Stimulated activated CD4-positive, alpha-beta T cell treated with anti-CD3 and anti-CD28 coated beads, TNF-alpha, amount 100 ng/mL, for 24 hours (primary cell): ENCODE measurements at places on chromosomes 2 and 18.

- DNase-seq: no peak
These were observed 255.3 kb downstream of the NR4A2 start for GRCh38 chr2:156077041-156077742.

DNA sequence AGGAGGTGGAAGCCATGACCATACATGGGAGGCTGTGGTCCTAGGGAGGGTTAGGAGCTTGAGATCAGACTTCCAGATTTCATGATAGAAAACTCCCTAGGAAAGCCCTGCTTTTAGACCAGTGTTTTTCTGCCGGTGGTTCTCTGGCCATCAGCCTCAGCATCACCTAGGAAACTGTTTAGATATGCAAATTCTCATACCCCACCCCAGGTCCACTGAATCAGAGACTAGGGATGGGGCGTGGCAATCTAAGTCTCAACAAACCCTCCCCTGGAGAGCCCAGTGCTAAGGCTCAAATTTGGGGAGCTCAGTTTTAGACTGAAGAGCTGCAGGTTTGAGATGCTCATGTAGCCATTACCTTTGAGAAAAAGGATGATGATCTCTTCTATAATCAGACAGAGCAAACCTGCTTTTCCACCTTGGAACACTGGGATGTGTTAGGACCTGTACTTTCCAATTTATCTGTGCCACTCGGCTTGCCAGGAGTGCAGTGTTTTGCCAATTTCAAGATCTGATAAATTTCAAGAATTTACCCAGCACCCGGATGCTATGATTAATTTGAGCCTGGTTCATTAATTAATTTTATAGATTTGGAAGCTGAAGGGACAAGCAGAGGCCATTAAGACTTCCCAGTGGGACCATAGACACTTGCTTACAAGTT, 31.5 kb upstream of the LYPD6B start:
- DNase-seq: no peak

DNA sequence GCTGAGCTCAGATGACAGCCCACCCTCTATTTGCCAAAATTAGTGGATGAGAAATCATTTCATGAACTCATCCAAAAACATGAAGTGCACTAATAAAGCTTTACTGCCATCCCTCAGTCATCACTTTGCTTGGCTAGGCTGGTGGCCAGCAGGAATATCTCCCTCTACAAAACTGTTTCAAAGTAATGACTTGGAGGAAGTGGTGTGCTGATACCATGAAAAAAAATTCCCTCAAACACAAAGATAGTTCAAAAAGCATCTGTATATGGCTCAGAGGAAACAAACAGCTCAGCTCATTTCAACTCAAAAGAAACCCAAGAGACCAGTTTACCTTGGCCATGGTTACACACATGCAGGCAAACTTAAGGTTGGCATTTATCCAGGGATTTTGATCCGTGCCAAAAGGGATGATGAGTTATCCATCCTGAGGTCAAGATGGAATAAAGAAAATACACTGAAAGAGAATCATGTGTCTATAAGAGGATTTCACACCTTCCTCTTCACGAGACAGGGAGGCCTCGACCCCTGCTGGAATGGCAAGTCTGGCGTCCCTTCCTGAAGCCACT, 18.4 kb upstream of the WIPF1 start:
- DNase-seq: no peak

DNA sequence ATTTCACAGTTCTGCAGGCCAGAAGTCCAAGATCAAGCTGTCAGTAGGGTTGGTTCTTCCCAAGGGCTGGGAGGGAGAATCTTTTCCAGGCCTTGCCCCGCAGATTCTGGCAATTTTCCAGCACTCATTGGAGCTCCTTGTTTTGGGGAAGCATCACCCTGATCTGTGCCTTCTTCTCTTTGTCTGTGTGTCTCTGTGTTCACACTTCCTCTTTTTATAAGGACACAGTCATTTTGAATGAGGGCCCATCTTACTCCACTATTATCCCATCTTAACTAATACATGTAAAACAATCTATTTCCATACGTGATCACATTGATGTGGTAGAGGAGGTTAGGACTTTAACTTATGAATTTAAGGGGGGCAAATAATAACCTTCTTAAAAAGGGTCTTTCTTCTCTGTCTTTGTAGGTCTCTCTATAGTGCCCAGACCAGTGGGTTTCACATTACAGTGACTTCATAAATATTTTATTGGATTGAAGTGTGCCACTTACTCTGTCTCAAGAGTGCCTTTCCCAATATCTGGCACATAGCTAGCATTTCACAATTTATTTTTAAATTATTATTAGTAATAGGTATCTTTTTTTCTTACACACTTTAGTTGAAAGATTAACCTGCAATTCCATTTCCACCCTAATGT, 68.9 kb upstream of the CBLN2 start:
- DNase-seq: no peak

- no peak for DNase-seq
These were observed 68.8 kb upstream of the CWC22 start for GRCh38 chr2:180075870-180076269.

GRCh38 chr2:97740590-97741182, 27.3 kb downstream of the ZAP70 start:
- DNase-seq: no peak

- no peak for DNase-seq
These were observed 209.3 kb upstream of the NCKAP5 start for GRCh38 chr2:133777574-133777960.

GRCh38 chr2:7242189-7242867, 325.1 kb downstream of the RNF144A start:
- no peak for DNase-seq

GRCh38 chr2:152336119-152336853, 1.3 kb downstream of the FMNL2 start:
- no peak for DNase-seq

GRCh38 chr18:58758046-58758445, 86.8 kb downstream of the MALT1 start:
- DNase-seq: no peak

DNA sequence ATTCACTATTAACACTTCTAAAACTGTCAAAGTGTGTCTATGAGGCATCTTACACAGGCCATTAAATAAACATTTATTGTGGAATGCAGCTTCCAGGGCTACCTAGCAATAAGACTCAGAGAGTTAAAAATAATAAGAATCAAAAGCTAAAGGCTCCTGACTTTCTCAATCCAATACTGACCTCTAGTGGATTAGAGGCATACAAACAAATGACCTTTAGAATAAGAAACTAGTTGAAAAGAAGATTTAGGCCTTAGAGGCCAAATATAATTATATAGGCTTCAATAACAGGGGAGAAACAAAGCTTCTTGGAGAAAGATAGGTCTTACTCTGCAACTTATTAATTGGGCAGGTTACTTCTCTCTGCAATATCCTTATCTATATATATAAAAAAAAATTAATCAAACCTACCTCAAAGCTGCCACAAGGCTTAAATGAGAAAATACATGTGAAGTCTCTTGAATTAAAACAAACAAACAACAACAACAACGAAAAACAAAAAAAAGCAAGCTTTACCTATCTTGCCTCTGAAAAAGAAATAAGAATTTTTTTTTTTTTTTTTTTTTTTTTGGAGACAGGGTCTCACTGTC, 246.1 kb downstream of the EXOC6B start:
- DNase-seq: no peak

- no peak for DNase-seq
These were observed 119.1 kb upstream of the SCN1A start for GRCh38 chr2:166246901-166247300.

- DNase-seq: no peak
These were observed 434.5 kb upstream of the KLHL29 start for GRCh38 chr2:22950431-22950830.

GRCh38 chr18:57429167-57430078, 5.8 kb upstream of the ONECUT2 start:
- no peak for DNase-seq

- no peak for DNase-seq
These were observed 18.8 kb downstream of the UXS1 start for GRCh38 chr2:106175086-106175850.

DNA sequence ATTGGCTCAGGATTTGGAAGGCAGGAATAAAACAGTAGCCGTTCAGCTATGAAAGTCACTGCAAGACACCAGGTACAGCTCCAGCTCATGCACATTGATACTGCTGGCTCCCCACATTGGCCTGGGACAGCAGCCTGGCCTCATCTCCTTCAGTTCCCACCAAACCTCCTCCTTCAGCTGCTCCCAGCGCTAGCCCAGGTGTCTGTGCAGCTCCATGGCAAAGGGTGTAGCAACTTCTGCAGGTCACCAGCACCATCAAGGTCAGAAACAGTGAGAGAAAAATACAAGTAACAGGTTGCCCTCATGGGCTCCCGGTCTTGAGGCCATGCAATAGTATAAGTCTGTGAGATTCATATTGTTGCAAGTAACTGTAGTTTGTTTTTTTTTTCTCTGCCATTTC, 216.7 kb upstream of the CTAGE1 start:
- DNase-seq: no peak

GRCh38 chr18:55506074-55506473, 81.9 kb downstream of the TCF4 start:
- DNase-seq: no peak

GRCh38 chr2:53437371-53437770, 330.2 kb upstream of the CHAC2 start:
- DNase-seq: no peak

DNA sequence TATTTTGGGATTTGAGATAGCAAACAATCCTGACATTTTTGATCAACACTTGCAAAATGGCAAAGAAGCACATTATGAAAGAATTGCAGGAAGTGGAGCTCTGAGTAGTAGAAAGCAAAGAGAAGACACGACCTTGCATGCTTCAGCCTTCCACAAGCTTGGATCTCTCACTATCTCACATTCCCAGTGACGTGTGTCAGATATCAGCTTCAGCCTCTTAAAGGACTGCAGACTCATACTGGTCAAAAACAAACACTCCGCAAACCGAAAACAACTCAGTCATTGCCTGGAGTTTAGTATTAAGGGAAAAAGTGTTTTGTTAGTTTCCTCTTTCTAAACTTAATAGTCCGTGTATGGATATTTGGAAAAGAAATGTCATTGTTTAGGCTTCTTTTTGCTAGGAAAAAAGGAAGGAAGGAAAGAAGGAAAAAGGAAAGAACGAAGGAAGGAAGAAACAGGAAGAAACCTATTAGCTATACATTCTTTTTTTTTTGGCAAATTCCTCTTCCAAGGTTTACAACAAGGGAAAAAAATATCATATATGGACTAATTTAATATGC, 32.6 kb upstream of the SLC40A1 start:
- DNase-seq: no peak

- DNase-seq: no peak
These were observed 43.0 kb upstream of the MSTN start for GRCh38 chr2:190105554-190105953.

DNA sequence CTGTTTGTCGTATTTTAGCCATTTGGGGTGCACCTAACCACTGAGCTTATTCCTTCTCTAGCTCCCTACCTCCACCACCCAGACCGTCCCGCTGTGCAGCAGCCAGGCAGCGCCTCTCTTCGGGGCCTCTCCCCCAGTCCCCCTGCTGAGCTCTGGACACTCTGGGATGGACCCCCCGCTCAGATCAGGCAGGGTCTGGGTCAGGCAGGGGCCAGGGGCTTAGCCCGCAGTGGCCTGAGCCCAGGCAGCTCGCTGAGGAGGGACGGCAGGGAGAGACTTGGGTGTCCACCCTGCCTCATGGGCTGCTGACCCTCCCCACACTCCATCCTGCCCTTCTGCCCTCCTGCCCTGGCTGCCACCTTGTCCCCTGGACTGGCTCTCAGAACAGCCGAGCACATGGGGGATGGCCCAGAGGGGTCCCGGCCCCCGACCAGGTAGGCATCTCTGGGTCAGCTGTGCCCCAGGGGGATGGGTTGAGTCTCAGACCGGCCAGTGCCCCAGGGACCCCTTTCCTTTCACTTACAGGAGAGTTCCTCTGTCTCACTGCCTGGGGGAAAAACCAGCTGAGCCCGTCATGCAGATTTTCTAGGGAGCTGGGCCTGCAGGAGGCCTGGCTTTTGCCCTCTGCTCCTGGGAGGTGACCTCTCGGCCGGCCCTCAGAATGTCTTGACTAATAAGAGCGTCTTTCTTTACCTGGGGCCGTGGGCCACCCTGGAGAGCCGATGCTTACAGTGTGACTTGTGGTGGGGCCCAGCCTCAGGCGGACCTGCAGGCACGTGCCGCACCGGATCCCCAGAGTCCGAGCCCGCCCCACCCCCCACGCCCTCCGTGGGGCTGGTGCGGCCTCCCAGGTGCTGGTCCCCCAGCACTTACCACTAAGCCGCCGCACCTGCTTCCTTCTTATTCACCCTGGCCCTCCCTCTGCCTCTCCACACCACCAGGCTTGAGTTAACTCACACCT, 22.8 kb upstream of the PXDN start:
- DNase-seq: no peak

DNA sequence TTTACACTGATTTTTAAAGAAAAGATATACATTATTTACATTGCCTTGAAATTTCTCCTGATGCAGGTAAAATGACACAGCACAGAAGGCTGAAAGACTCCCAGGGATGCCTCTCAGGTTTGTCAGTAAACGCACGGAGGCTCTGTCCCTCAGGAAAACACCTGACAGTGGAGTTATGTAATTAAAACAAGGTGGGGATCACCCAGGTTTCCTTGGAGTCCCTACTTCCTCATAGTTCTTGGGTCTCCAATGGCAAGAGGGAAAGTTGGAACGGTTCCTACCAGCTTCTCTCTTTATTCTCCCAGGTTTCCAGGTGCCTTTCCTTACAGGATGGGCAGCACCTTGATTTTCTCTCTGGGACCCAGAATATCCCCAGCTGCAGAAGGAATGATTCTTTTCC, 654.8 kb downstream of the SLC4A3 start:
- no peak for DNase-seq

DNA sequence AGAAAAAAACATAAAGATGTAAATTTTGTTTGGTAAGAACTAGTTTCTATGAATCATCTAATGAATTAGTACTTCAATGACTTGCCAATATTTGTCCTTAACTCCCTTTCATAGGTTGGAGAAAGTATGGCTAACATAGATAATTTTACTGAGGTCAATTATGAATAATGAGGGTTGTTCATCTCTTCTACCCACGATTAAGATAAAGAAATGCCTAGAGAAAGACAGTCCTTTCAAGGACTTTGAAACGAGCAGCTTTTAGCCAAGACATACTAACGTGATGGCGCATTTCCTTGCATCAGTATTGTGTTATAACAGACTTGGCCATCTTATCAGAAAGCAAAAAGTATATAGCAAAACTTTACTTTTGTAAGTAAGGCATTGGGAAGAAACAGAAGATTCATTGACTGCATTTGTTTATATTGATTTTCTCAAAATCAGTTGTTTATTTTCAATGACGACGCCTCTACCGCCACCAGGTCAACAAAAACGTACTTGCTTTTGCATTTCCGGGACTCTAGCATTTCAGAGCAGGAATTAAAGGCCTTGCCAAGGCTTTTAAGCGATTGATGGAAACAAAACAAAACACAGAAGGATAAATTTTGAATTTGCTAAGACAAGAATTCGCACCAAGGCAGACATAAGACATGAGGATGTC, 961 bp downstream of the RBM43 start:
- no peak for DNase-seq

DNA sequence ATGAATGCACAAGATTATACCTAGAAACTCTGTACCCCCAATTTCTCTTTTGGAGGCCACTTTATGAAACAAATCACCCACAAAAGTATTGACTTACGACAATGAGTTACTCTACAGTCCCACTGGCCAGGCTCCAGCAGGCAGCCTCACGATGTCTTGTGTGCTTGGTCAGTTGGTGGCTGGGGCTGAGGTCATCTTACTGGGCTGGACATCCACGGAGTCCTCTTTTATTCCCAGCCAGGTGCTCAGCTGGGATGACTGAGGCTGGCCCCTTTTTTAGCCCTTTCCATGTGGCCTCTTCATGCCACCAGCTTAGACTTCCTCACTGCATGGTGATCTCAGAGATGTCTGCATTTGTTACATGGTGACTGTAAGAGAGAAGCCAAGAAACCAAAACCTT, 8.9 kb upstream of the ID2 start:
- no peak for DNase-seq

- no peak for DNase-seq
These were observed 16.9 kb downstream of the GPR75 start for GRCh38 chr2:53842891-53843290.
